ENCODE measurements at places on chromosomes 13 and 19.

DNA sequence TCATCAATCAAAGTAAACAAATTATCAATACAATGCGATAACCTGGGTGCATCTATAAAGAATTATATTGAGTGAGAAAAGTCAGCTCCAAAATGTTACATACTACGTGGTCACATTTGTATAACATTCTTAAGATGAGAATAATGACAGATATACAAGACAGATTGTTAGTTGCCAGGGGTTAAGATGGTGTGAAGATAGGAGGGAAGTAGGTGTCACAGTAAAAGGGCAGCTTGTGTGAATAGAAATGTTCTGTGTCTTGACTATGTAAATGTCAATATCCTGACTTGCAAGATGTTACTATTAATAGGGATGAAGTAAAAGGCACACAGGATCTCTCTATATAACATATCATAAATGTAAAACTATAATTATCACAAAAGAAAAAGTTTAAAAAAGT is 611.2 kb upstream of the SPRY2 start:
- DNase-seq: no peak

DNA sequence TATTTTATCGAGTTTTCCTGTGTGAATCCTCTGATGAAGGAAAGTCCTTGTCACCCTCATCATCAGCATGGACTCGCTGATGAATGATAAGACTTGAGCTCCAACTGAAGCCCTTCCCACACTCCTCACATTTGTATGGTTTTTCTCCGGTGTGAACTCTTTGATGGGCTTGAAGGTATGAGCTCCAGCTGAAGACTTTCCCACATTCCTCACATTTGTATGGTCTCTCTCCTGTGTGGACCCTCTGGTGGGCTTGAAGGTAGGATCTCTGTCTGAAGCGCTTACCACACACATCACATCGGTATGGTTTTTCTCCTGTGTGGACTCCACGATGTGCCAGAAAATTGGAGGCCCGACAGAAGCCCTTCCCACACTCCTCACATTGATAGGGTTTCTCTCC is 21.7 kb downstream of the ZNF45 start:
- no peak for DNase-seq

- no peak for DNase-seq
These were observed 83.4 kb downstream of the ATP8A2 start for GRCh38 chr13:25455146-25455545.

GRCh38 chr13:38826182-38826813 is 139.4 kb downstream of the FREM2 start:
- DNase-seq: no peak

- no peak for DNase-seq
These were observed 24.7 kb downstream of the KEAP1 start for GRCh38 chr19:10478476-10478875.

GRCh38 chr19:29378543-29379080 is 147.2 kb upstream of the VSTM2B start:
- no peak for DNase-seq

GRCh38 chr19:41734156-41734555 is 21.2 kb upstream of the CEACAM6 start:
- no peak for DNase-seq
